ENCODE measurements at places on chromosomes 7 and 10.
A peak's percentile ranks its signal among the peaks of the same experiment; 100 is the strongest.

DNA sequence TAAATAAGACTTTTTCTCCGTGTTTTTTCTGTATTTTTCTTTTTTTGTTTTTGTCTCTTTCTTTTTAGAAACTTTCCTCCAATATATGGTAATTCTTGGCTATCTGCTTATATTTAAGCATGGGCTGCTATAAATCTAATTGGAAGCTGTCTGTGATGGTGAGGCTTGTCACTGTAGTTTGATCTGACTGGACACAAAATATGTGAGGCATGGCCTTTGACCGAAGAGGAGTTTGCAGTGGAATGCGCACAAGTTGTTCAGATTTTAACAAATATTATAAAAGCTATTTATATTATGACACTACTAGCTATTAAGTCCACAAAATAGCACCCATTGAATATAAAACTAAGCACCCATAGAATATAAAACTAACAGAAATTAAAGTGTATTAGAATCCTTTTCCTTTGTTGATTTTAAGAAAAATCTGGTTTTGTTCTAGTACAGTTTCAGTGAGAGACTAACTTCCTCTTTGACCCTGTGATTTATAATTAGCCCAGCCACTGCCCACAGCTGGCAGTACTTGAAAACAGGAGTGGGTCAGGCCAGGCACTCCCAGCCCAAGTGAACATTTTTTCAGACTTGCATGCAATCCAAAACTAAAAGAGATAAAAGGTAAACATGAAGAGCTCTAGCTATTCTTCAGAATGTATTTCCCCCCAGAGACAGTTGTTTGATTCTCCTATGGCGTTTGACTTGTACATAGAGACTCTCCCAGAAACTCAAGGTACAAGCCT lies 69.9 kb upstream of the FGL2 start:
- no peak for DNase-seq

- DNase-seq: no peak
Measured at GRCh38 chr7:92595281-92595680, 5.1 kb upstream of the FAM133B start.

DNA sequence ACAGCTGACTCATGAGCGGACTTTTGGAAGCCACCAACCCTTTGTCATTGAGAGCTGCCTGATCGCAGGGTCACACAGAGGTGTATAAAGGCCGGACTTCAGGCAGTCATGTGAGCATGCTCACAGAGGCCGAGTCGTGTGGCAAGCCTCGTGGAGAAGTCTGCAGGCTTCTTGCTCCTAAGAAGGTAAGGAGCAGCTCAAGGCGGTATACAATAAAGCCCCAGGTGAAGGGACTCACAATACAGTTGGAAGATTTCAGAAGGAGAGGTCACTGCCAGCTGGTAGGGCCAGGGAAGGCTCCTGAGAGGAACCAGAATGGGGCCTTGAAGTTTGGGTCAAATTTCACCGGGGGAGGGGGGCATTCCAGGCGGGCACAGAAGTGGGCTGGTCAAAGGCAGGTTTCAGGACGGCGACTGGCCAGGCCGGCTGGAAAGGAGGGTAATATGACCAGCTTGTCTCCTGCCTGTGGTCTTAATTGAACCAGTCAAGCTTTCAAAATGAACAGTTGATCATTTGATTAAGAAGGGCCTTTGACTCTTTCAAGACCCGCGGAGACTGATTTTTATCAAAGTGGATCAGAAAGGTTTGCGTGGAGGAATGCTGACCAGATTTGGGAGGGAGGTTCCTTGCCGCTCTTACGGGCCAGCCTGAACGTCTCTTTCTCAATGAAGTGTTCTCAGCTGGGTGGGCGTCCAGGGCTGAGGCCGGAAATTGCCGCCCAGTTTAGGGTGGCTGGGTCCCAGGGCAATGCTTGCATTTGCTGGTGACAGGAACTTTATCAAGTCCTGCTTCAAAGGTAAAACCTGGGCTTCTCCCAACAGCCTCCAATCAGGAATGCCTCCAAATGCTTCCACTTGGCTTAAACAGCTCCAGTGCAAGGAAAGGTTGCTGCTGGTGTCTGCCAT lies 178.6 kb downstream of the EMX2 start:
- no peak for DNase-seq

GRCh38 chr10:43254881-43255633 lies 11.8 kb downstream of the RASGEF1A start:
- DNase-seq: no peak

- DNase-seq: no peak
Measured at GRCh38 chr7:34831436-34831835, 173.4 kb downstream of the NPSR1 start.

GRCh38 chr7:129376076-129376777 lies 58.0 kb upstream of the STRIP2 start:
- DNase-seq: peak; percentile 80

- DNase-seq: peak; percentile 11
Measured at GRCh38 chr7:514651-515598, 4.7 kb downstream of the PDGFA start.

DNA sequence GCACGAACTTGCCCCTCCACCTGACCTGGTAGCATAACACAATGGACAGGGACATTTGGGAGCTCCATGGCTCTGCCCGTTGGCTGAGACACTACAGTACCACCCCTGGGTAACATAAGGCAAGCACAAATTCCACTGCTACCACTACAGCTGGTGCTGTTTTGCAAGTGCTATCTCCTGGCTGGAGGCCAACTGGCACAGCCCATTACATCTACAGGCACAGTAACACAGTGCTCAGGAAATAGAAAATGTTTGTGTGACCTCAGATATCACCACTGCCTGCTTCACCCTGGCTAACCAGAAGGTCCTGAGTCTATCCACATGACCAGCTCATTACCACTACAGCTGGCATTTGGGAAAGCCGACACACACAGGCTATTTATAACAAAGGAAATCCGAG lies 631.1 kb upstream of the MBL2 start:
- no peak for DNase-seq

DNA sequence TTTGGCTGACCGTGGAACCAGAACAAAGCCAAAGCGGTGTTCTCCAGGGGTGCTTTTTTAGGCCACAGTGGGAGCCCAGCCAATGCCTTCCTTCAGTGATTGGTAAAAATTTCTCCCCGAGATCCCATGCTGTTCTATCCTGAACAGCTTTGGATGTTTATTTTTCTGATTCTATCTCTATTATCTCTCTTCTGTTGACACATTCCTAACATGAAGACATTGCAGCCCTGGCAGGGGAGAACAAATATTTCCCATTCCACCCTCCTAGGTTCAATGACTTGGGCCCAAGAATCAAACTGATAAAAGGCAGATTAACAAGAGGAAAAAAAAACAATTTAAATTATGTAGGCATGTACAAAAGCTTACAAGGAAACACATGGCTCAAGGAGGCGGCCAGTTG lies 162.7 kb downstream of the PFKFB3 start:
- no peak for DNase-seq

GRCh38 chr10:127462643-127463295 lies 86.3 kb upstream of the NPS start:
- DNase-seq: no peak

DNA sequence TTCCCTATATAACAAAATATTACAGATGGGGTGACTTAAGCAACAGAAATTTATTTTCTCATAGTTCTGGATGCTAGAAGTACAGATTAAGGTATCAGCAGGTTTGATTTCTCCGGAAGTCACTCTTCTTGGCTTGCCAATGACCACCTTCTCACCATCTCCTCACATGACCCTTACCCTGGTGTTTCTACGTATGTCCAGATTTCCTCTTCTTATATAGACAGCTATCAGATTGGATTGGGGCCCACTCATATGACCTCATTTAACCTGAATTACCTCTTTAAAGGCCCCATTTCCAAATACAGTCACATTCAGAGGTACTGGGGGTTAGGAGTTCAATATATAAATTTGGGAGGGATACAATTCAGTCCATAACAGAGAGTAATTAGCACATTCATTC lies 17.0 kb upstream of the RAPGEF5 start:
- no peak for DNase-seq

GRCh38 chr7:14685167-14685566 lies 217.4 kb downstream of the DGKB start:
- DNase-seq: no peak

DNA sequence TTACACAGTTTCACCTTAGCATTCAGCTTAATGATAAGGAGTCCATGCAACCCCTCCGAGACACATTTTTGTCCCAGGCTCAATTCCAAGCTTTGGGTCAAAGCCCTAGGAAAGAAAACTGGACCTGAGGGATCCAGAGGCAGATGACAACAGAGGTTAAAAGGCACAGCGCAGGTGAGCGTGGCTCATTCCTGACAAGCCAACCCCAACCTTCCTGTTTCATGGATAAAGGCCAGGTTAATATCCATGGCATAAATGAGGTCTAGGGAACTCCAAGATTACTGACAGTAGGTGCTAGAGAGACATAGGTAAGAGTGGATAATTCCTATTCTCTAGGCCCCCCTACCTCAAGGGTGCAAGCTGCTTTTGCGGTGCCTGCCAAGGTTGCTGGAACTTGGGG lies 86.7 kb upstream of the GPR22 start:
- DNase-seq: no peak

GRCh38 chr7:70392256-70392876 lies 739.6 kb upstream of the GALNT17 start:
- DNase-seq: no peak

DNA sequence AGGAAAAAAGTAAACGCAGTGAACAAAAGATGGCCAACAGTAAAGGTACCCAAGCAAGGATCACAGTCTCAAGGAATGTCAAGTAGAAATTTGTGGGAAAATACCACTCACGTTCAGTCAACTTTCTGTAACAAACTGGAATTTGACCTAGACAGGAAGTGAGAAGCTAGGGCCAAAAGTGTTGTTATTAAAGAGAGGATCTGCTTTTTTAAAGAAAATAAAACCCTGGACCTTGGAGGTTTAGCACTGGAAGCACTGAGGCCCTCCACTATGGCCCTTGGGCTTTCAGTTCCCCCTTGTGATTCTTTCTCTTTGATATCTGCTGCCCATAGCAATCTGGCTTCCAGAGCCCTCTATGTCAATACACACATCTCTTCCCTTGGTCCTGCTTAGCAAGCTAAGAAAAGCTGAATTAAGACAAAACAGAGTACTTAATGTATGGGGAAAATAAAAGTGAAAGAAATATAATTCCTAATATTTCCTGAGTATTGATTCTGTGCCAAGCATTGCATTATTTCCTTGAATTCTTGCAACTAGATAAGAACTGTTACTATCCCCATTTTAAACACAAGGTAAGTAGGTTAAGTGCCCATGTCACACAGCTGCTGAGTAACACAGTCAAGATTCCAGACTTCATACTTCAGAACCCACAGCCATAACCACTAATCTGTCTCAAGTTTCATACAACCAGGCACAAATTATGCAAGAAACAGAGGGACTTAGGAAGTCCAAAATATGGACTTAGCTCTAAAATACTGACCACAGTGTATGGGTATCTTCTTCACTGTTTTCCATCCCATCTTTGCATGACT lies 2.6 kb upstream of the ZNF438 start:
- DNase-seq: no peak

DNA sequence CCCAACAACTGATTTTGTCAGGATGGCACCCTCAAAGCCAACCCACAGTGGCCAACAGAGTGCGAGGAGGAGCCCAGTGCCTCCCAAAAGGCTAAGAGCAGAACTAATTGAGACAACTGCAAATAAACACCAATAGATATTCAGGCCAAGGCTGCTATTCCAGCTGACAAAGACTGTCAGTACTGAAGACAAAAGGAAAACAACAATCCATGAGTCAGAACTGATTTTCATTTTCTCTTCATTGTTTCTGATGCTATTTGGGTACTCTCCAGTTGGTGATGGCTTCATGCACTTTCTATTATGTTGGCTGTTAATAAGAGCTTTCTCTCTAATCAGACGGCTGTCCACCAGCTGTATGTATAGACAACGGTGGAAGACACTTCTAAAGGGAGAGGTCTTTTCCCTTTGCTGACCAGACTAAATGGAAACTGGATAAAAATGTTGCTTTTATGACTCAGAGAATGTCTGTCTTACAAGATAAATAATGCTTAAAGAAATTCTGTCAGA lies 515.9 kb downstream of the PARD3 start:
- DNase-seq: no peak

GRCh38 chr7:14398526-14398925 lies 409.1 kb upstream of the ETV1 start:
- DNase-seq: no peak

GRCh38 chr10:96073722-96074121 lies 30.3 kb downstream of the CCNJ start:
- DNase-seq: peak; percentile 92

DNA sequence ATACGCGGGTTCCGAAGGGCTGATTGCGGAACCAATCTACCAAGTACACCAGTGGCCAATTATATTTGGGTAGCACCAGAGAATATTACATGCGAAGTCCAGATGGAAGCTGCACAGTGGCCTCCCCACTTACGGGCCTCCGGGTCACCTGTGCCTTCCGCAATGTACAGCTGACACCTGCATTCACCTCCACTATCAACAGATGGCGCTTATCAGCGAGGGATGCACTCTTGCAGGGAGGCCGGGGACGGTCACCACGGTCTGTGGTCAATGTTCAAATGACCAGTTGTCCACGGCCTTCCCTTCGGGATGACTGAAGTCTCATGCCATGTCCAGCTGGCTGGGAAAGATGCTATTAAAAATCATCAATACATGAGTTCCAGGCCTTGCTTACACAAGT lies 47.6 kb downstream of the SLIT1 start:
- no peak for DNase-seq

DNA sequence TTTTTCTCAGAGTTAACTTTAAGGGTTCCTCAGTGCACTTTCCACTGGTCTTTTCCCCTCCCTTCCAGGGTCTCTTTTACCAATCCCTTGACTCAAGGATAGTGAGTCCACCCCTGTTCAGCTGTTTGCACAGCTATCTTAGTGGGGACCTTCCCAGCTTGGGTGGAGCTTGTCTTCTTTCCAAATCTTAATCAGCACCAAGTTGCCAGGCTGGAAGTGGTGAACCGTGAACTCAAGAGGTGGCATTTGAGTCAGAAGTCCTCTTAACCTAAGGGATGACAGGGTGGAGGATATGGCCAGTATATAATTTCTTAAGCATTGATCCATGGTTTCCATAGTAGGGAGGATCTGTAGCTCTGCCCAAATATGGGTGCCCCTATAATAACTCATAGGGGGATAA lies 25.0 kb downstream of the MAPK8 start:
- peak; percentile 58 for DNase-seq

DNA sequence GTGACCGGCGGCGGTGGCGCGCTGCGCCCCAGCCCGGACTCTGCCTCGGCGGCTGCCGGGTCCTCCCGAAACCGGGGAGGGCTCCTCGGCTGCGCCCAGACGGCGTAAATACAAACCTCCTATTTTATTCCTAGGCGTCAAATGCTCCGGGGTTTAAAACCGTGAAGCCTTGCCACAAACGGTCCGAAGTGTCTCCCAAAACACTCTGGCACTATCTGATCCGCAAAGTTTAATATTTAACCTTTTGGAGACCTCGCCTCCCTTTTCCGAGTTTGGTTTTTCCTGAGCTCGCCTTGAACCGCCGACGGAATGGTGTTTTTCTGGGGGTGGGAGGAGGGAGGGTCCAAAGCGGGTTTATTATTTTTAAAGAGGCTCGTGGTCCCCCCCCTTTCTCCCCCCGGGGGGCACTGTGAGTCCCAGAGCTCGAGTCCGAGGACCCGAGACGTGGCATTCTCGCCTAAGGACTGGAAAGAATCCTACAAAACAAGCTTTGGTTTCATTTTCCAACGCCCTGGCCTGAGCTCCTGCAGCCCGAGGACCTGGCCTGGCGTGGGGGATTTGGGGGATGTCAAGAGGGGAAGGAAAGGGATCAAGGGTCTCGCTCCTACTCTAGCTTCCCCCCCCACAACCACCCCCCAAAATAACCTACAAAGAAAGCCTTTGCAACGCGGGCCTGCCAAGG lies 1.8 kb downstream of the TNRC18 start:
- DNase-seq: no peak
